ENCODE measurements at places on chromosomes 7 and 10.
A peak's percentile ranks its signal among the peaks of the same experiment; 100 is the strongest.

GRCh38 chr10:85603151-85603940 is 763.2 kb downstream of the GRID1 start:
- no peak for DNase-seq

DNA sequence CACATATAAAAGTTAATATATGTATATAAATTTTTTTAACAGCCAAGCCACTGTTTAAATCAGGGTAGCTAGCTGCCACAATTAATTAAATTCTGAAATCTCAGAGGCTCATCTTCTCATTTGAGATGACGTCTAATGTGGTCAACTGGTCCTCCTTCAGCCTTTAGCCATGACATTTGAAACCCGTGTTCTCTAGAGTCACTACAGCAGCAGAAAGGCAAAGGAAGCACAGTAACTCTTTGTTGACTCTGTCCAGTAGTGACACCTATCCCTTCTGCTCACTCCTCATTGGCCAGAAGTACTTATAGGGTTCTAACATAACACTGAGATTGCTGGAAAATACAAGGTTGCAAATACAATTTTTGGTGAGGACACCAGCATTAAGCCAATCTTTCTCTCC is 555.5 kb downstream of the ETV1 start:
- DNase-seq, result no peak

DNA sequence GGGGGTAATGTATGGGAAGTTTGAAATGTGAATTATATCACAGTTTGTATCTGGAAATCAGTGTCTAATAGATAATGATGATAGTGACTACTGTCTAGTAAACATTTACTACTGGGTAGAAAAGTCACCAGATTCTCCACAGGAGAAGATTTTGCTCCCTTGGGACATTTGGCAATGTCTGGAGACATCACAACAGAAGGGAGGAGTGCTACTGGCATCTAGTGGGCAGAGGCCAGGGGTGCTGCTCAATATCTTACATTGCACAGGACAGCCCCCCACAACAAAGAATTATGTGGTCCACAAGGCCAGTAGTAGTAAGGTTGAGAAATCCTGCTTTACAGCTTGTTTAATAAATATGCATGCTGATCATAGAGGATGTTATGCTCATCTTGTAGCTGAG is 92.3 kb upstream of the PRPS1L1 start:
- no peak for DNase-seq

DNA sequence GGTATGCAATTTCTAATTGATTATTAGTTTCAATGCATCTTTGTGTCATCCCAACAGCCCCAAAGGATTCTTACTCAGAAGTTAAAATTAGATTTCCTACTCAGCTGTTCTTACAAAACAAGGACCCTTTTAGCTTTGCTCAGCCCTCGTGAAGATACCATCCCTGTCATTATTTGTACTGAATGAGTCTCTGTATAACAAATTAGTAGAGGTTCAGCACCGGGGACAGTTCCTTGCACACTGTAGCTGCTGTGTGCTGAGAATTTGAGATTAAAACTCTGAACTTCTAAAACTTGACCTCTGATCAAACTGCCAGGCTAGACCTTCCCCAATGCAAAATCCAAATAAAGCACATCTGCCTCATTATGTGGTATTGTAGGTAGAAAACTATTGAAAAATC is 299.1 kb downstream of the LHFPL3 start:
- no peak for DNase-seq

DNA sequence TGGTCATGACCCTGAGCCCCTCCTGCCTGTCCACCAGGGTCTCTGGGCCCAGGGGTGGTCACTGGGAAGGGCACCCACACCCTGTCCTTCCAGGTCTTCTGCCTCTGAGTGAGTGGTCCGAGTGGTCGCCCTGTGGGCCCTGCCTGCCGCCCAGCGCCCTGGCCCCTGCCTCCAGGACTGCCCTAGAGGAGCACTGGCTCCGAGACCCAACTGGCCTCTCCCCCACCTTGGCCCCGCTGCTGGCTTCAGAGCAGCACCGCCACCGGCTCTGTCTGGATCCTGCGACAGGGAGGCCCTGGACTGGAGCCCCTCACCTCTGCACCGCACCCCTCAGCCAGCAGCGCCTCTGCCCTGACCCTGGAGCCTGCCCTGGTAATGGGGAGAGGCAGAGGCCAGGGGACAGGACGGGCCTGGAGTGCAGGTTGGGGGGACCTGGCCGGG is 13.9 kb upstream of the ZNF862 start:
- no peak for DNase-seq

DNA sequence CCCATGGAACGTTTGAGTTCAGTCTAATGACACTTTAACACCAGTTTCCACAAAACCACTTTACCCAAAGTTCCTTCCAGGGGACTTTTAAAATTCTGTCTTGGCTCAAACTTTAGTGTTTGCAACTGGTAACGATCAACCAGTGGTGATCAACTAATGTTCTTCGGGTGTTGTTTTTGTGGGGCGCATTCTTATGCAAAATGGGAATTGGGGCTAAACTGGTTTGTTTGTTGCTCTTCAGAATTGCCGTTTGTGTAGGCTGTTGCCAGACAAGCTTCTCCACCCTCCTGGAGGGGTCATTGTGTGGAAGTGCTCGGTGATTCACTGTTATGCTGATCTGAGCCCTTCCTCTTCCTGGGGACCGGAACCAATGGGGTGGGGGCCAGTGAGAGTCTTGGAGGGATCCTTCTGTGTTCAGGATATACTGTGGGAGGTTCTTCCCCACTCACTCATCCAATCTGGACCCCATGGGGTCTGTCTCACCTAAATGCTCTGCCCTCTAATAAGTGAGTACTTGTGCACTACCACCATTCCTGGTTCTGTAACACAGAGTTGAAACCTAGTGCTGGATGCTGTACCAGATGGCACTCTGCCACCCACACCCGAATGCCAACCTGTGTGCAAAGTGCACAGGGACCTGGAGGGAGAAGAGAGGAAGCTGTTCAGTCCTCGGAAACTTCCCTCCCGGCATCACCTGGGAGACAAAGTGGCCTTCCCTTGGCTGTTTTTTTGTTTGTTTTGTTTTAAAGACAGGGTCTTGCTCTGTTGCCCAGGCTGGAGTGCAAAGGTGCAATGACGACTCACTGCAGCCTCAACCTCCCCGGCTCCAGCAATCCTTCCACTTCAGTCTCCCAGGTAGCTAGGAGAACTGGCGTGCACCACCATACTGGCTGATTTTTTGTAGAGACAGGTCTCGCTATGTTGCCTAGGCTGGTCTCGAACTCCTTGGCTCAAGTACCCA is 2.1 kb downstream of the NFE2L3 start:
- peak; percentile 32 for DNase-seq

DNA sequence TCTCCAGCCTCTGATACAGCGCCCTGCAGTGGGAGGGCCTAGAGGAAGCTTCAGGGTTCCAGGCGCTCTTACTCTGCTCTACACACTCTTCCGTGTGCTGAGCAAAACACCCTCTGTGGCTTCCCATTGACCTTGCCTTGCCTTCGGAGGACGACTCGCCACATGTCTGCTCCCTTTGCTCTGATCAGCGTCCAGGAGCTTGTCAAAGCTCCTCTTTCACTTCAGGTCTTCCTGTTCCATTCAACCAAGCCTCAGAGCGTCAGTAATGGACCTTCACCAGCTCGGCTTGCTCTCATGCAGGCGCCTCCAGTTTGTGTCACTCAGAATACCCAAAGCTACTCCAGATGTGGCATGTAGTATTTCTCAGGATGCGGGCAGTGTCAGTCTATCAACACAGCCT is 173.9 kb downstream of the ARID5B start:
- no peak for DNase-seq

- no peak for DNase-seq
Observed at GRCh38 chr10:33722067-33722466, 387.6 kb upstream of the NRP1 start.
